HT-29 (cell line): ENCODE measurements at places on chromosomes 7 and 10. TPM values are rescaled to one million over a fixed set of nuclear protein-coding genes. Genes with fewer than 3 reads are reported as not detected.

GRCh38 chr7:23377134-23377533 is 78.0 kb downstream of the MALSU1 start:
- DNase-seq, result no peak

GRCh38 chr10:10315989-10316388 is 701.7 kb upstream of the CELF2 start:
- DNase-seq, result no peak

- no peak for DNase-seq
Measured at GRCh38 chr7:151544183-151544582, 24.5 kb upstream of the RHEB start.

- no peak for DNase-seq
Measured at GRCh38 chr10:36496758-36497157, 628.6 kb upstream of the ANKRD30A start.

DNA sequence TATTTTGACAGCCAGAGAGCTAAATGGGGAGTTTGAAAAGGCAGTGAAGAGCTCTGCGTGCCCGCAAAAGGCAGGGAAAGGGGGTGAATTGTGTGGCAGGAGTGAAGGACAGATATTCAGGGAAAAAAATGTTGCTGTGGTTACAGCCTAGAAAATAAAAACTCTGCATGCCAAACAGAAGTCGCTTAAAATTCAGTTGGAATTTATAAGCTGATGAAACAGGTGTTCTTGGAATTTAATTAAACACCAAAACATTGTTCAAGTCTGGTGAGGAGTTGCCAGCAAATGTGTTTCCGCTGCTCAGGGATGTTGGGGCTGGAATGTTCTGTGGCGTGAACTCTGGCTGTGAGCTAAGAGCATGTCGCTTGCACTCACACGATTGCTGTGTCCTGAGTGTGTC is 169.3 kb downstream of the ADRA2A start:
- DNase-seq, result no peak

DNA sequence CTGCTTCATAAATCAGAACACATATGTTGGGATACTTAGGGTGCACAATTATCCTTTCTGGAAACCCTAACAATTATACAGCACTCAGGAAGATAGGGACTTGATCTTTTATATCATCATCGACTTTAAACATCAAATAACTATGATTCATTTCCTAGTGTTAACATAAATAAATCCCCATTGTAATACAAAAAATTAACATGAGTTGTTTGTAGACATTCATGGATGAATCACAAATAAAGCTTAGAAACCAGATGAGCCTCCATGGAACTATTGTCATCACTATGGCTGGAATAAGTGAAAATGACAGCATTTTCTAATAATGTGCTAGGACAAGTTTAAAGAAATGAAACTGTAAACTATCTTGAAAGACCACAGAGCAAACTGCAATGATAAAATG is 821.7 kb downstream of the GATA3 start:
- DNase-seq, result no peak

DNA sequence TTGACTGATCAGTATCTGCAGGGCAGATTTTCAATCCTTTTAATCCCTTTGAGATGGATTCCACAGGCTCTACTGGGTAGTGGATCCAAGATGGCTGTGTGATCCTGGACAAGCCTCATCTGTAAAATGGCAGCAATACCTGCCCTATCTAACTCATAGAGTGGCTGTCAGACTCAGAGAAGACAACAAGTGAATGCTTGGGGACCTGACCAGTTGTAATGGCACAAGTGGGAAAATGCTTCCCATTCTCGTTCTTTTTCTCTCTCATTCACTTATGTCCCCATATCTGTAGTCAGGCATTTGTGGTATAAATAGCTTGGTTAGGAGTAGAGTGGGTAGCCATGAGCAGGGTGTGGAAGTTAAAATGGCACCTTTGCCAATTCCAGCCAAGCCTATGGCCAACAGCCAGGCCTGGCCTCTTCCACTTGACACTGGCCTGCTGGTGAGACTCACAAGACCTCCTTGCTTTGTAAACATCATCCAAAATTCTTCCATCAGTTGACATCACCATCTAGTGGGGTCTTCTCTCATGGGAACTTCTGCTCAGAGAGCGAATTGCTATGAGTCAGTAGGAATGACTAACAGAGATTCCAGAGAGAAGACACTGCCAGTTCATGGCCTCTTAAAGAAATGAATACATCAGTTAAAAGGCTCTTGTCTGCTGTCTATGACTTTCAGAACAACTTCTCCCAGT is 150.1 kb downstream of the PLPP4 start:
- DNase-seq, result no peak

GRCh38 chr10:87092376-87092860 is 2.2 kb downstream of the GLUD1 start:
- peak; percentile 71 for DNase-seq

DNA sequence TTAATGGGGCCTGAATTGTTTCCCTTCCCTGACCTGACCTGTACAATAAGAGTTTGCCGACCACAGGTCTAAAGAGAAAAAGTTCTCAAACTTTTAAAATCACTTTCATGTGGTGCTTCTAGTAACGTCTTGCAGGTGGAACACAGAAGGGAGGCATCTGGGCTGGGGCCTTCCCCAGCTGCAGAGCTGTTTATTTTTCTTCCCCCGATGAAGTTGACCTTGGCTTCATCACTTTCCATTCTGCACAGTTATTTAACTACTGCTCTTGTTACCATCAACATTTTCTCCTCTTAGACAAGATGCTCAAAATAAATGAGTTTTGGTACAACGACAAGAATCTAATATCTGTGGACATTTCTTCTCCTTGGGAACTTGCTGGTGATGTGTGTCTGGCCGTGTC is 181.7 kb downstream of the HERPUD2 start:
- no peak for DNase-seq

DNA sequence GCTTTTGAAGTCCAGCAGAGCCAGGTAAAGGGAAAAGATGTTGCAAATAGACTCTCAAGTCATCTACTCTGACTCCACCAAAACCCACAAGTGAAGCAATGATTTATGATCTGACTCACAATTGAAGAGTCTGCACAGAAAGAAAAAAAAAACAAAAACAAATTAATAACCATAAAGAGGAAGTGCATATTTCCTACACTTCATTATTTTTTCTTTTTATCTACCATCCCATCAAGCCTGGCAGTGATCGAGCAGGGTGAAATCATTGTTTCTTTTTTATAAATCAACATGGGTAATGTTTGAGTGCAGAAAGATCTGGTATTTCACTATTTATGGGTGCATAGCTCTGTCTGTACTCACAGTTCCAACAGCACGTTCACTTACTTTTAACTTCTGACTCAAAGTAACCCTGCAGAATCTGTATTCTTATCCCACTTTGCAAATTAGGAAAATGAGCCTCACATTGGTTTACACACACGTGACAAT is 829.0 kb downstream of the TNS3 start:
- peak; percentile 54 for DNase-seq

- DNase-seq, result no peak
Measured at GRCh38 chr7:86592185-86592584, 51.5 kb upstream of the GRM3 start.

DNA sequence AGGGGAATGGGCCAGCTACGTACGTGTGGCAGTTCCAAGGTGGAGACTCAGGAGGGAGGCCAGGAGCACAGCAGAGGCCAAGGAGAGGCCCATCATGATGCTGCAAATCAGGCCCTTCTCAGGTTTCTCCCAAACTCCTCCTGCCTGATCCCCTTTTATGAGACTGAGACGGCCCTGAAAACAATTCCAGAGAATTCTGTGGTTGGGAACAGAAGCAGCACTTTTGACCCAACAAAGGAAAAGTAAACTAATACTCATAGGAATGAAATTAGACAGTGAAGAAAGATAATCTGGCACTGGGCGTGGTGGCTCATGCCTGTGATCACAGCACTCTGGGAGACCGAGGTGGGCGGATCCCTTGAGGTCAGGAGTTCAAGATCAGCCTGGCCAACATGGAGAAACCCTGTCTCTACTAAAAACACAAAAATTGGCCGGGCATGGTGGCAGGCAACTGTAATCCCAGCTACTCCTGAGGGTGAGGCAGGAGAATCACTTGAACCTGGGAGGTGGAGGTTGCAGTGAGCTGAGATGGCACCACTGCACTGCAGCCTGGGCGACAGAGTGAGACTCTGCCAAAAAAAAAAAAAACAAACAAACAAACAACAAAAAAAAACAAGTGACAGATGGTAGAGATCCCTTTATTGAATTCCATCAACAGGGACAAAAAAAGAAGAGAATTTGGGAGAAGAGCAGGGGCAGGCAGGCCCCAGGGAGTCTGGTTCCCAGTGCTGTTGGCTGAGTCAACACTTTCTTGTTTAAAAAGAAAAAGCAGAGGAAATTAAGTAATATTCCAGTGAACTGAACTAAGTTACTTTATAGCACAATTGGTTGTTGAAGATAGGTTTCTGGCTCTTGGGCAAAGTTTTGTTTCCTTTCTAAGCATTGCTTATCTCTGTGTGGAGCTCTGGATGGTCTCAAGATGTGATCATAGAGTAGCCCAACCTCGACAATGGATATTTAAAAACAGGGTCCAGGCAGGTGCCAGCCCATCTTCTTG is at the start of gene CCL26:
TSS of gene CCL26 (minus strand) at position 131 of the 997 bp plus-strand sequence. CDS start at position 96, 35 bp downstream.
- no peak for DNase-seq

DNA sequence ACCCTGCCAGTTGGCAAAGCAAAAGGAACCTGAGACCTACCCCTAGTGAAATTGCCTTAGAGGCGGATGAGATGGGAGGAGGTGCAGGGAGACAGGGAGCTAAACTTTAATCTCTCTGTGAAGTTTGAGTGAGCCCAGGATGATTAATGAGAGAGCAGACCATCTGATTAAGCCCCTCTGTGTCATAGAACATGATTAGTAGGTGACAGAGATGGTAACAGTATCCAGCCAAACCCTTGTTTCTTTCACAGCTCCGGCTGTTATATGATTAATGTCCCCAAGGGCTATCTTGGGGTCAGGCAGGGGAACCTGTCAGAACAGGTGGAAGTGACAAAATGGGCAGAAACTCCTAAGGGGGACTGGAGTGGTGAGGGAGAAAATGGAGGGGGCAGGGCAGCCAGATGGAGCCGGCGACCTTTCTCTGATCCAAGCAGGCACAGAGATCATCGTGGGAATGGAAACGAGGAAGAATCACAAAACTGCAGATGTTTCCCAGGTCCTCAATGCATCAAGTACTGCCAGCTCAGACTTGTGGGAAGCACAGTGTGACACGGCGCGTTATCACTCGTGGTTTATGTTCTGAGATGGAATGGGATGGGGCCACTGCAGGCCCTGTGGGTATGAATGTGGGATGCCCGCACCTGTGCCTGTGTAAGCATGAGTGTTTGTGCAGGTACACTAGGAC is 684.2 kb downstream of the LRMDA start:
- no peak for DNase-seq

DNA sequence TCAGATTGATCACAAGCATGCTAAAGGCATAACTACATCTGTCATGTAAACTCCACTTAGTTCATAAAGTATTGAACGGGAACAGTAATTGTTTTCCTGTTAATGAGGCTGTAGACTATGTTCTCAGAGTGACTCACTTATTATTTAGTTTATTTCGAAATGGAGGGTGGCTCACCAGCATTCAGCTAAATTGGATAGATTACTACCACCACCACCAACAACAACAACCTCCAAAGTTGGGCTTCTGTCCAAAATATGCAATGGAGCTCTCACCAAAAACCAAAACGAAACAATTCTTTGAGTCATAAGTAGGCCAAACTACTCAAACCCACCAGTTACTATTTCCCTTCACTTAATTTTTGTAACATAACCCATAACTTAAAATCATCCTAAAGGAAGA is 127.9 kb upstream of the NRBF2 start:
- DNase-seq, result no peak

DNA sequence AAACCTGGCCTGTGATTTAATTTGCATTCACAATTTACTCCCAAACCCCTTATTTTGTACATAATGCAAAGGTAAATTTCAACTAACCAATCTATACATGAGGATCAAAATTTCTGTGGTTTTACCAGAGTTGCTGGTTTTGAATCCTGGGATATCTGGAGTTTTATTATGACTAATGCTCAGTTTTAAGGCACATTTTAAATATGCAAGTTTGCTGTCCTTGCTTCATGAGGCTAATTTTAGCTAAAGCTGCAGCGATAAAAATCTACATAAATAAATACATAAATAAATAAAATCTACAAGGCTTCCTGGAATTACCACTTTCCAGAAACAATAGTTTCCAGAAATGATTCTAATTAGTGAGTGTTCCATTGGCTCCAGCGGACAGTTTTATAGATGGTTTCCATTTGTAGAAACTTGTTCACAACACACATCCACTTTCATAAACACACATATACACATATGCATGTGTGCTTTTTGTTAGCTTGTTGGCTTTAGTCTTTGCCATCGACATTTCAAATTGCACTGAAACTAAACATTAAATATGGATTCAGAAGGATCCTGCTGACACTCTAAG is 339.5 kb upstream of the NRP1 start:
- DNase-seq, result no peak

DNA sequence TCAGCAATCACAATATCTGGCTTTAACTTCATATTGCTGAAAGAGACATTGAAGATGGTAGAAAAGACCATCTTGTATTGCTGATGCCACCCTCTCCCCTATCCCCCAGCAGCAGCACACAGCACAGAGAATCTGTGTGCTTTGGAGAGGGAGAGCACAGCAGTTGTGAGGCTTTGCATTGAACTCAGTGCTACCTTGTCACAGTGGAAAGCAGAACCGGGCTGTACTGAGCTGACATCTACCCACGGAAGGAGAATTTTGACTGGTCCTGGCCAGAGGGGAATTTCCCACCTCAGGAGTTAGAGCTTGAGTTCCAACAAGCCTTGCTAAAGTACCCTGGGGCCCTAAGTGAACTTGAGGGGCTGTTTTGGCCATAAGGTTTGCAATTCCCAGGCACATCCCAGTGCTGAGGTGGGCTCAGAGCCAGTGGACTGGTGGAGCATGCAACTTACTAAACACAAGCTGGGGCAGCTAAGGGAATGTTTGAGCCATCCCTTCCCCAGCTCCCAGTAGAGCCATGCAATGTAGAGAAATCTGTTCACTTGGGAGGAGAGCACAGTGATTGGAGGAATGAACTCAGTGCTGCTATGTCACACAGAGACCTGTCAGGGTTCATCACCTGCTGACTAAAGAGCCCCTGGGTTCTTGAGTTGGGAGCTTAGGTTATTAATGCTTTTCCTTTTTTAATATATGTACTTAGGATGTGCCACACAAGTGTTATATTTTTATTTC is 62.1 kb downstream of the OR13A1 start:
- no peak for DNase-seq

GRCh38 chr7:138382862-138383565 is 77.0 kb upstream of the TRIM24 start:
- DNase-seq, result no peak

DNA sequence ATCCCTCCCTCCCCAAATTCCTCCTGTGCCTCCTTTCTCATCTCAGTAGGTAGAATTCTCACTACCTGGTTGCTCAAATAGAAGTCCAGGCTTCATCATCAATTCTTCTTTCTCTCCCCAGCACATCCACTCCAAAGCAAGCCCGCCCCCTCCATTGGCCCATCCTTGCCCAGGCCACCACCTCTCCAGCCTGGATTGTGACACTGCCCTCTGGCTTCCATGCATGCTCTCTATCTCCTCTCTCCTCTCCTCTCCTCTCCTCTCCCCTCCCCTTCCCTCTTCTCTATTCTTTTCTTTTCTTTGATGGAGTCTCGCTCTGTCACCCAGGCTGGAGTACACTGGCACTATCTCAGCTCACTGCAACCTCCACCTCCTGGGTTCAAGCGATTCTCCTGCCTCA is 144.9 kb downstream of the UBE2H start:
- DNase-seq, result no peak

The TAS2R38 gene
- total RNA-seq, result 0.08 and 0.36 TPM in 2 replicates

The FEZF1 gene
- not detected in 2 replicates for total RNA-seq
